ENCODE measurements at places on chromosomes 2 and 18.
A peak's percentile ranks its signal among the peaks of the same experiment; 100 is the strongest.

GRCh38 chr2:232886176-232886575, 16.1 kb downstream of the SNORC start:
- DNase-seq = no peak

- DNase-seq = no peak
Observed at GRCh38 chr2:118062048-118062447, 26.2 kb upstream of the INSIG2 start.

GRCh38 chr2:219901155-219901554, 273.7 kb downstream of the SLC4A3 start:
- DNase-seq = no peak

DNA sequence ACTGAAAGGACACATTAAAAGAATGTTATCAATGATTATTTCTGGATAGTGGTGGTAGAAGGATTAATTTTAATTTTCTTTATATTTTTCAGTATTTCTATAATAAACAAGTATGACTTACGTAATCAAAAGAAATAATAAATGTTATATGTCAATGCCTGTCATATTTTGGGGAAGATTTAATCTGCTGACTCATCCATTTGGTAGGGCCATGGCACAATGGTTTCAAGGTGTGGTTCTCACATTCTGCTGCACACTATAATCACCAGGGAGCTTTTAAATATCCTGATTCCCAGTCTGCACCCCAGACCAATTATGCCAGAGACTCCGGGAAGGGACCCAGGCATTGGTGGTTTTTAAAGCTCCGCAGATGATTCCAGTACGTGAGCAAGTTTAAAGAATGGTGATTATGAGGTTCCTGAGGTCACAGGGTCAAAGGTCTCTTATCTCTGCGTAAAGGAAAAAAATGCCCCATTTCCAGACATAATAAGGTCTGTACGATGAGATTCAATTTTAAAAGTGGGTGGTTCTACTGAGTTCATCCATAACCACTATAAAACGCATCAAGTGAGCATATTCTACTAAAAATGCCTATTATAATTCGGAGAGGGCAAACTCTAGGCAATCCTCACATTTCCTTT, 27.2 kb downstream of the WIPF1 start:
- no peak for DNase-seq

DNA sequence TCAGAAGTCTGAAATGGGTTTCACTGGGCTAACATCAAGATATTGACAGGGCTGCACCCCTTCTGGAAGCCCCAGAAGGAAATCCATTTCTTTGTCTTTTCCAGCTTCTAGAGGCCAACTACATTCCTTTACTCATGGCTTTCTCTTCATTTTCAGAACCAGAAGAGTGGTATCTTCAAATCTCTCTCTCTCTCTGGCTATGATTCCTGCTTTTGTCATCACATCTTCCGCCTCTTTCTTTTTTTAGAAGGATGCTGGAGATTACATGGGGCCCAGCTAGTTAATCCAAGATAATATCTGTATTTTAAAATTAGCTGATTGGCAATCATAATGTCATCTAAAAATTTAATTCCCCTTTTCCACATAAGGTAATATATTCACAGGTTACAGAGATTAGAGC, 23.8 kb downstream of the COL5A2 start:
- DNase-seq = no peak

DNA sequence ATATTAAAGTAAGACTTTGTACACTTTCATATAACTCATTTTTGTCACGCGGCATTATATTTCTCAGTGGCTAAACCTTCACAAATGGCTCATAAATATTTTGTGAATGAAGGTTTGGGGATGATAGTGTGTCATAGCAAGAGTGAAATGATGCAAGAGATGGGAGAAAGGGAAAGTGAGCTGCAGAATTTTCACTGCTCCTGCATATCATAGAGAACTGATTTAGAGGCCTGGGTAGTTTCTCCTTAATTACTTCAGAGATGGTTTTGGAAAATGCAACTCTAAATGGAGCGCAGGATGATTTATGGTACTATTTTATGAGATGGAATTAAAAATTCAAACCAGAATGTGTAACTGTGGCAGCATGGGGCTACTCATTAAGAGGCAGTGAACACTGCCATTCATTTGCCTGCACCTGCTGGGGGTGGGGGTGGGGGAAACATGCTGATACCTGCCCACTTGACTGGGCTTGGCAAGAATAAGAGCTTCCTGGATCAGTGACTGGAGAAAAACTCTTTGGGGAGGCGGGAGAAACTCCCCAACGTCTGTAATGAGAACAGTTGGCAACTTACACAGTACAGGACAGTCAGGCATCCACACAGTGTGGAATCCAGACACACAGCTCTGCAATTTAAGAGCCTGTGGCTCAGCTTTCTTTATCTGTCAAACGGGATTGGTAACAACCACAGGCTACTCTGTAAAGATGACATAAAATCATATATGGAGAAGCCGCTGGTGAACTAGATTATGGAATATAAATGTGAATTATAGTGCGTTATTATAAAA, 941.9 kb downstream of the SLC4A3 start:
- no peak for DNase-seq

DNA sequence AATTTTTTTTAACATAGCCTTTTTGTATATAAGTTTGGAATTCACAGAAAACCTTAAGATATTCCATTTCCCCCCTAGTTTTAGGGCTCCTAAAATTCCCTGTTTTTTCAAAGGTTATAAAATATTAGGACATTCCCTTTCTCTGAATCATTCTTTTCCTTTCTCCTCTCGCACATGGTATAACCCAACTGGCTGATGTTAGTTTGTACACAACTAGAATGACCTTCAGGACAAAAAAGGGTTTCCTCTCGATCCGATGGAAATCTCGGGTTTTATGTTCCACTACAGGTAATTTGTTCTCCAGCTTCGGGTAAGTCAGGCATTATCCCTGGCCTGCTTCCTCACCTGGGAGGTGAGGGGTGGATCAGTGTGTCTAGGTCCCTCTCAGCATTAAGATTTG, 215.1 kb downstream of the LDLRAD4 start:
- DNase-seq = no peak

DNA sequence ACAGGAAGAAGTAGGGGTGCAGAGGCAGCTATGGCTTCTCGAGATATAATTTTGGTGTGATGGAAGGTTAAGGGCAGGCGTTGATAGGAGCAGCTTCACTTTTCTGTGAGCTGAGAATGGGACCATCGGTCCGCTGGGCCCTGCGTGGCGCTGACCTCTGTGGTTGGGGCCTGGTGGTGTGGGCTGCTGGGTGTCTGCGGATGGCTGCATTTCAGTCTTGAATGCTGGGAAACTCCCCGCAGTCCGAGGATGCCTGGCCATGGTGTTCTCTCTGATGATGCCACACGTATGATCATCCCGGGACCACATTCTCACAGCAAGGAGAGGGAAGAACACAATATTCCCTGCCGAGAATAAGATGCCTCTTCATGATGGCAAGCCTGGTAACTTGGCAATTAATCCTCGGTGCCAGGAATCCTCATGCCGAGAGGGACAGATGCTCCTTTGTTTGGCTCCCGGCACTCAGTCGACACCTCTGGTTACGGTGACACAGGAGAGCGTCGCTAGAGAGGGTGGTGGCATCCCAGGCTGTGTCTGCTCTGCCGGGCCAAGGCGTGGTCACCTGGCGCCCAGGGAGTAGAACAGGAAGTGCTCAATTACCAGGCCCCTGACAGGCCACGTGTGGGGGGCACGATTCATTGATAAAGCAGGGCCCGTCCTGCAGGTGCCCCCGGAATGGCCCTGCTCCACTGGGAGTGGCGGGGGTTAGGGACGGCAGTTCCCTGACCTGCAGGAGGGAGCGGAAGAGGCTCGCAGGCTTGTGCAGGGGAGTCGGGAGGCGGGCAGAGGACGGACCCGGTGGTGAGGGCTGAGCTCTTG, 119.4 kb upstream of the CTDP1 start:
- DNase-seq = no peak

GRCh38 chr18:43805646-43806194, 528.4 kb upstream of the SYT4 start:
- no peak for DNase-seq

DNA sequence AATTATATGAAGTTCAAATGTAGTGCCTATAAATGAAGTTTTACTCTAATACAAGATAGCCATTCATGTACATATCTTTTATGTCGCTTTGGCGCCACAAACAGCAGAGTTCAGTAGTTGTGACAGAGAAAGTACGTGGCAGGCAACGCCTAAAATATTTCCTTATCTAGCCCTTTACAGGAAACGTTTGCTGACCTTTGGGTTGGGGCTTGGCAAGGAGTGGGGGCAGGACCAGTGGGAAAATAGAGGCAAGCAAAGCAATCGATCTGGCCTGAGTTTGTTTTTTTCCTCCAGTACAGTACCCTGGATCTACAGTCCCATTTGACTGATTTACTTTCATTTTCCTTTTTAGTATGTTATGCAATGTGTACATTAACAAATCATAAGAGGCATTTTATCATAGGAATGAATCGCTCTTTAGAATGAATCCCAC, 13.1 kb downstream of the CCDC68 start:
- DNase-seq = no peak

- no peak for DNase-seq
Observed at GRCh38 chr2:162768656-162769055, 69.9 kb downstream of the KCNH7 start.

DNA sequence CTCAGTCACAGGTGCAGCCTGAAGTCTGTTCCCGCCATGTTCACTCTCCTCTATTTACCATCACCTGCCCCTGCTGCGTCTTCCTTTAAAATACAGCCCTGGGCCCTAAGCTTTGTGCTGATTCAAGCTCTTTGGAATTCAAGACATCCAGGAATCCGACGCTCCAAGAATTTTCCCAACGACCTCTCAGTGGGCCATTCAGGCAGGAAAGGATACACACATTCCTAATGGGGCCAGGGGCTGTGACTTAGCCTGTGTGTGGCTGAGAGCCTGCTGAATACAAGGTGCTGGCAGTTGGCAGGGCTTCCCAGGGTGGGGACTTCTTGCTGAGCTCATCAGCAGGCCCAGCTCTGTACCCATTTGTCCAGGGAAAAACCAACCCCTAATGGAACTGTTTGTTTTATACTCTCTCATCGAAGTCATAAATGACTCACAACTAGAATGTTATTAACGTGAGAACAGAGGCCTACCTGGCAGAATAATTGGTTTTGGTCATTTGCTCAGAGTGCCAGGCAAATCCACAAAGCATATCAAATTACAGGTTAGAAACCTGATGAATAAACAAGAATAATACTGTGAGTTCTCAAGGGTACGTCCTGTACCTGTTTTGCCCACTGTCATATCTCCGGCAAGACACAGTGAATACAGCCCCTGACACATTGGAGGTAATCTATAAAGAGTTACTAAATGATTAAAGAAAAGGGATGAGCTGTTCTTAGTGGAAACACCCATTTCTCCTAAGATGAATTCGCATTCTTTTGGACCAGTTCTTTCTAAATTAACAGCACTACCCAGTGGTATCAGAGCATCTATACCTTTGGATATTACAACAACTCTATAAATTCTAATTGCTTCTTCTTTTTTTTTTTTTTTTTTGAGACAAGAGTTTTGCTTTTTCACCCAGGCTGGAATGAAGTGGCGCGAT, 12.6 kb upstream of the KCMF1 start:
- peak; percentile 76 for DNase-seq

DNA sequence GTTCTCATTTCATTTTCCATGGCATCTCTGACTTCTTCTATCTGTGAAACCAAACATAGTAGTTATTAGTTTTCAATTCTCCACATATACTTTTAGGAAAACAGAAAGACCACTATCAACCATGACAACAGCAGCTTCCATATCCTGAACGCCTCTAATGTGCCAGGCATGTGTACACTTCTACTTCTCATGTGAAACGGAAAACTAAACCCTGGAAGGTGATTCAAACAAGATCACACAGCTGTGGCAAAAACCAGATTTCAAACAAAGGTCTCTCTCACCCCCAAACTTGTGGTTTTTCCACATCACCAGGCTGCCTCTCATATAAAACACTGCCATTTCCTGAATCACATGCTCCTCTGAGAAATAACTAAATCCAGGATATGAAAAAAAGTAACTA, 41.8 kb downstream of the PTCD3 start:
- no peak for DNase-seq

DNA sequence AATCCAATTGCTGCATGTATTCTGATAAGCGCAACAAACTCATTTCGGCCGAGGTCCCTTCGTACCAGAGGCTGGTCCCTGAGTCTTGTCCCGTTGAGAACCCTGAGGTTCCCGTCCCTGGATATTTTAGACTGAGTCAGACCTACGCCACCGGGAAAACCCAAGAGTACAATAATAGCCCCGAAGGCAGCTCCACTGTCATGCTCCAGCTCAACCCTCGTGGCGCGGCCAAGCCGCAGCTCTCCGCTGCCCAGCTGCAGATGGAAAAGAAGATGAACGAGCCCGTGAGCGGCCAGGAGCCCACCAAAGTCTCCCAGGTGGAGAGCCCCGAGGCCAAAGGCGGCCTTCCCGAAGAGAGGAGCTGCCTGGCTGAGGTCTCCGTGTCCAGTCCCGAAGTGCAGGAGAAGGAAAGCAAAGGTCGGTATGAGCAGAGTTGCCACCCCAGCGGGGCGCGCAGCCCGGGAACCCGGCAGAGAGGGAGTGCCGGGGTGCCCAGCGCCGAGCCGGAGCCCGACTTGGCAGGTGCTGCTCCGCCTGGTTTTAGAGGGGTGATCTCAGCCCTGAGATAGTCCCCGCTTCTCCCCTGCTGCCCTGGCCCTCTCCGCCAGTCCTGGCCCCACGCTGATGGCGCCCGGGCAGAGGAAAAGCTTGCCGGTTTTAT, 714 bp downstream of the HOXD10 start:
- no peak for DNase-seq

DNA sequence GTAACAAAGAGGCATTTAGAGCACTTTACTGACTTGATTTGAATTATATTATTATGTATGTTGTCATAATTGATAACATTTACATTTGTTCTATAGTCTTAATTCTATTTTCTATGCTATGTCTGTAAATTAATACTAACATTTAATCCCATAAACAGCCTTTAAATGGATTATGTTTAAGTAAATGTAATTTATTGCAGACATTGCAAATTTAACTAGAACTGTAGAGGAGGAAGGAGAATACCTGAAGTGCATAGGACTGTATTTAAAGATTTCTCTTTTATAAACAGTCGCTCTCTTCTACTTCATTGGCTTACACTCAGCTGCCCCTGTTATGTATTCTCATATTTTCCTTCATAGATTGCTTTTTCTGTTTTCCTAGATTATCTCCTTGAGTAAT, 92.4 kb downstream of the SPAG16 start:
- no peak for DNase-seq

- no peak for DNase-seq
Observed at GRCh38 chr2:190023860-190024259, 38.7 kb downstream of the MSTN start.

- DNase-seq = no peak
Observed at GRCh38 chr2:145091967-145092366, 572.0 kb upstream of the ZEB2 start.

DNA sequence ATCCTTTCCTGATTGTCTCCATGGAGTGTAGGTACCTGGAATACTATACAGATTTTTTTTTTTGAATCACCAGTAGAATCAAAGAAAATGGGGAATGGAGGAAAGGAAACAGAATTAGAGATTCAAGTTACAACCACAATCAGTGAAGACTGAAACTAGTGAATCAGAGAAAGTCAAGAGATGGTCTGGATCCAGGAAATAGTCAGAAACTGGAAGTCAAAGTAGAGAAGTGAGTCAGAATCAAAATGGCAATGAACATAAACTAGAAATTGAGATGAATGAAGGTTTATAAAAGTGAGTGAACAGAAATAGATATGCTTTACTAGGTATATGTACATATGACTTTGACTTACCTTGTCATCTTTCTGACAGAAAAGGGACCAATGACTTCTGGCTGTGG, 579.0 kb downstream of the PLCL1 start:
- no peak for DNase-seq
